Stimulated activated CD8-positive, alpha-beta memory T cell treated with anti-CD3 and anti-CD28 coated beads, Interleukin-15, amount 100 ng/mL, for 1 hour (primary cell): ENCODE measurements at places on chromosomes 2 and 18.

- DNase-seq = no peak
Measured at GRCh38 chr18:75049455-75049789, 159.5 kb downstream of the PTGR3 start.

DNA sequence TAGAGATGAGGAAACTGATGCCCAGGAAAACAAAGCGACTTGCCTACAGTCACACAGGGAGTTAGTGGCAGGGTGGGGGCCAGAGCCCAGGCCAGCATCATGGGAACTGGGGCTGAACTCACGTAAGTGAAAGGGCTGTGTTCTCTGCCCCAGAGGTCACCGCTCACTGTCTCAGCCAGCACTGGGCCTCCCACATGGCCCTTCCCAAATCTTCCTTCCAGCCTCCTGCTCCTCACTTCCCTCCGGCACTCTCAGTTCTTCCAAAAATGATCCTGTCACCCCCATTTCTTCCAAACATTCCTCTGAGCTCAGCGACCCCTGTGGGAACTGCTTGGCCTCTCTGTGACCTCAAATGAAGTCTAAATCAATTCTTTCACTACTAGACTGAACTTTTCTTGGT, 90.5 kb upstream of the TMEM247 start:
- no peak for DNase-seq

DNA sequence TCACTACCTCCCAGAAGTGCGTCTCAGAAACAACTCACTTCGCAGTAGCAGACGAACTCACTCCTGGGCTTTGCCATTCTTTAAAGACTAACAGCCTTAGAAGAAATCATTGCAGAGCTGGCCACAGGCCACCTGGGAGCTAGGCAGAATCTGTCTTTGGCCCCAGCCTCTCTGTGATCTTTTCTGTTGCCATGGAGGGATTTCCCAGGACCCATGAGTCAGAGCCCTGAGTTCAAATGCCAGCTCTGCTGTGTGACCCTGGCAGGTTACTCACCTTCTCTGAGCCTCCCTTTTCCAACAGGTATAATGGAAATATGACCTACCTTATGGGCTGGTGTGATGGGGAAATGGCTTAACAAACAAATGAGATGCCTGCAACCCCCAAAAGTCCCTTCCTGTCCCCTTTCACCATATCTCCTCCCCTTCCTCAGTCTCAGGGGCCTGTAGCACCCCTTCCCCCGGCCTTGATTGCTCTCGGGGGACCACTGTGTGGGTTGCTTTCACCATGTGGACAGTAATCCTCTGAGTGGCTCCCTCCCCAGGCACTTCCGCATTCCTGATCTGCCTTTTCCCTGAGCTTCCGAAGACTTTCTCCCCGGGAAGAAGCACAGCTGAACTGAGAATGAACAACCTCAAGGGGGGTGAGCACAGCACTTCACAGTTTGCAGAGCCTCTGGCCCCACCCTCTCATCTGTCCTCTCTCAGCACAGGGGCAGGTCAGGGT, 34.0 kb upstream of the SLC66A3 start:
- DNase-seq = no peak

DNA sequence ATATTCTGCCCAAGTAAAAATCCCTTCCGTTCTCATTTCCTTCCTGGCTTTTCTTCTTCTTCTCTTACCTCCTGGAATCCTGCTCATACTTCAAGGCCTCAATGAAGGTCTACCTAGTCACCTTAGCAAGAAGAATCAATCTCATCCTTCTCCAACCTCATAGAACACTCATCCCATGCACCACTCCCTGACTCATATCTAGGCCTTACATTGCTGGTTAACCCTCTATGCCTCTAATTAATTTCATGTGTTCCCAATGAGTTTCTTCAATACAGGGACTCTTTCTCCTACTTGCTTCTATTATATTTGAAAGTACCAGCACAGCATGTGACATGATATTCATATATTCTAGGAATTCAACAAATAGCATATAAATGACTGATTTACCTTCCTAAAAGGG, 63.0 kb downstream of the BCL11A start:
- no peak for DNase-seq

GRCh38 chr2:168432100-168432499, 24.0 kb upstream of the CERS6 start:
- DNase-seq = no peak

DNA sequence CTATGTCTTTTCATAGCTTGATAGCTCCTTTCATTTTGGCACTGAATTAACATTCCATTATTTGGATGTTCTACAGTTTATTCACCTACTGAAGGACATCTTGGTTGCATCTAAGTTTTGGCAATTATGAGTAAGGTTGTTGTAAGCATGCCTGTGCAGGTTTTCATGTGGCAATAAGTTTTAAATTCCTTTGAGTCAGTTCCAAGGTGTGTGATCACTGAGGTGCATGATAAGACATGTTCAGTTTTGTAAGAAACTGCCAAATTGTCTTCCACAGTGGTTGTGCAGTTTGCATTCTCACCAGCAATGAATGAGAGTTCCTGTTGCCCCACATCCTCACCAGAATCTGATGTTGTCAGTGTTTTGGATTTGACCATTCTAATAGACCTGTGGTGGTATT, 24.2 kb downstream of the XDH start:
- no peak for DNase-seq

DNA sequence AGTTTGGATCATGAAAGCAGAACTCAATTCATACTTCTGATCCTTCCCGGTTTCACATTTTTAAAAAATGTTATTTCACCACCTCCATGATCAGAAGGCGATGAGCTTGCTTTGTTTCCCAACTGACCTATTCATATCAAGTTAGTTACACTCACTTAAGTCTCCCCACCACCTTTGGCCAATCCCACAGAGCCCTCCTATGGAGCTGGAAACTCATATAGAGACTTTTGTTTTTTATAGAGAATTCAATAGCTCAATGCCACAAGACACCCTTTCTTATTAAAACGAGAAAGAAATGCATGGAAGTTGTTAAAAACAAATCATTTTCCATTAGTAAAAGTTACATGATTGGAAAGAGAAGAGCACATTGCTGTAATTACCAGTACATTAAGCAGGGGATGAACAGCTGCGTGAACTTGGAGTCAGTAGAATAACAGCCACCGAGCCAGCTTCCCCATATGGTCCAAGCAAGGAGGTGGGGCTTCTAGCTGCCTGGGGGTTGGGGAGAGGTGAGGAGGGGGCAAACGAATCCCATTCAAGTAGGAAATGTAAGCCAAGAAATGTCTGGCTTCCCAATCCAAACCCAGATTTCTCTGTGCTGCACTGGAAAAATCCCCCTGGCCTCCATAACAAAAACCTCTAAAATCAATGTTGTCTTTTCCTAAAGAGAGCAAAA, 614.5 kb downstream of the IRS1 start:
- no peak for DNase-seq

DNA sequence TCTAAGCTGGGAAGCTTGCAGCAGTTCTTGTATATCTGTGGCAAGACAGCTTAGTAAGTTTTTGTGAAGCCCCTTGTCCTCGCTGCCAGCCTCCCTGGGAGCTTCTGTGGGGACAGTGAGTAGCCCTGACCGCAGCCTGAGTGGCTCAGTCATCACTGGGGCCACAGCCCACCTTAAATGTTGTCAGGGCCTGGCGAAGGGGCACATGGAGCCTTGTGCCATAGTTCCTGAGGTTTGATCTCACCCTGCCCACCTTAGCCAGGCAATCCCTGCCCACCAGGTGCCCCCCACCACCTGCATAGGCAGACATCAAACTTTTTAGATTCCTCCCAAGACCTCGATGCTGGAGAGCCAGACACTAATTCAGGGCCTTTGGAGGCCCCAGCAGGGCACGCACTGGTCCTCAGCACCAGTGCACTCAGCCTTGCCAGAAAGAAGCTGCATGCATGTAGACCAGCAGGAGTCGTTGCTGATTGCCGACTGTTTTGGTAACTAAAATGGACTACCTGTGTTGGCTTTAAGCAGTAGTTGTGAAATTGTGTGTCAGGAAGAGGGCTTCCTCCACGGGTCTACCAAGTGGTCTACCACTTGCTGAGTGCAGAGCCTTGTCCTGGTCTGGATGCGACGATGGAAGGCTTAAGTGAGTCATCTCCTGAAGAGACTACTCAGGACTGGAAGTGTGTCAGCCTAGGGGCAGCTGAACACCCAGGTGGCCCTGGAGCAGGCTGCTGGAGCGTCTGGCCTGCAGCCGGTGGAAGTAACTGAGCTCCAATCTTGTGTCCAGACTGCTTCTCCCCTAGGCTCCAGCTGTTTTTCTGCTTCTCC, 233.1 kb downstream of the SEPTIN10 start:
- DNase-seq = no peak

DNA sequence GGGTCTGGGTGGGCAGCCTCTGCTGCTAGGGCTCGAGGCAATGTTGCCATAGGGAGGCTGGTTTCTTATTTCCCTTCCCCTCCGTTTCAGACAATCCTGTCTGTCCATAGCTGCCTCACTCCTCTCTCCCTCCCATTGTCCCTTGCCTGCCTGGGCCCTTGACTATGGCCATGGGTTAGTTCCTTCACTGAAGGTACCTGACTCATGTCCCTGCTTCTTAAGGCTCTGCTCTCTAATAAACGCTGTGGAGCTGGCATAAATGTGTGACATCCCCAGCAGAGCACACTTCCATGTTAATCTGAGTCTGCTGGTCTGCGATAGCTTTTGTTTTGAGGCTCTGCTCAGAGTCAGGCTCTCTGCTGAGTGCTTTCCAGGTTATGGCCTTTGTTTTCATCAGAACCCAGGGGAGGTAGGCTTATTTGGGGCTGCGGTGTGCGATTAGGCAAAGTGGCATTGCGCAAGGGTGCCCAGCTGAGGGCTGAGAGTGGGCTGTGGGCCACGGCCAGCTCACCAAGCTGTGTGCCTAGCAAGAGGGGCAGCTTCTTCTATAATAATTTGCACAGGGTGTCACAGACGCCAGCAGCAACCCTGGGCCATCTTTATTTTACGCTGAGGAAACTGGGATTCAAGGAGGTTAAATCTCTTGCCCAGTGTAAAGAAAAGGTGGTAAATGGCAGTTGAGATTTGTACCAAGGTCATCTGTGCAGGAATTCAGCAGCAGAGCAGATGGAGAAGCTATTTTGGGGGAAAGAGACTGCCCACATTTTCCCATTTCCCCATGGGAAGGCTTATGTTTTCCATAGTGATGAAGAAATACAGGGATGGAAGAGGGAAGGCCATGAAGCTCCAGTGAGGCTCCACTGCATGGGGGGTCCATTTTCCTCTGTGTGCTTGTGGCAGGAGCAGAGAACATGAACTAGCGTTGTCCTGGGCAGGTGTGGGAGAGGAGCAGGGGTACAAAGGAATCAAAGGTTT, 25.6 kb downstream of the MRPL33 start:
- no peak for DNase-seq

- DNase-seq = no peak
Measured at GRCh38 chr2:54773838-54774237, 50.4 kb downstream of the EML6 start.

DNA sequence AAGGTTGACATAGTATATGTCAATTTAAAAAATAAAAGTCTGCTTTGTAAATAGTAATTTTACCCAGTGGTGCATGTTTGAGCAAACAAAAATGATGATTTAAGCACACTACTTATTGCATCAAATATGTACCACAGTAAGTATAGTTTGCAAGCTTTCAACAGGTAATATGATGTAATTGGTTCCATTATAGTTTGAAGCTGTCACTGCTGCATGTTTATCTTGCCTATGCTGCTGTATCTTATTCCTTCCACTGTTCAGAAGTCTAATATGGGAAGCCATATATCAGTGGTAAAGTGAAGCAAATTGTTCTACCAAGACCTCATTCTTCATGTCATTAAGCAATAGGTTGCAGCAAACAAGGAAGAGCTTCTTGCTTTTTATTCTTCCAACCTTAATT, 78.6 kb upstream of the CSRNP3 start:
- no peak for DNase-seq

- DNase-seq = no peak
Measured at GRCh38 chr2:206275312-206276055, 1.0 kb downstream of the ZDBF2 start.

GRCh38 chr2:226979004-226979403, 143.2 kb downstream of the RHBDD1 start:
- no peak for DNase-seq

GRCh38 chr2:604385-604784, 72.8 kb downstream of the TMEM18 start:
- no peak for DNase-seq

- no peak for DNase-seq
Measured at GRCh38 chr2:227783404-227784138, 30.1 kb upstream of the CCL20 start.

DNA sequence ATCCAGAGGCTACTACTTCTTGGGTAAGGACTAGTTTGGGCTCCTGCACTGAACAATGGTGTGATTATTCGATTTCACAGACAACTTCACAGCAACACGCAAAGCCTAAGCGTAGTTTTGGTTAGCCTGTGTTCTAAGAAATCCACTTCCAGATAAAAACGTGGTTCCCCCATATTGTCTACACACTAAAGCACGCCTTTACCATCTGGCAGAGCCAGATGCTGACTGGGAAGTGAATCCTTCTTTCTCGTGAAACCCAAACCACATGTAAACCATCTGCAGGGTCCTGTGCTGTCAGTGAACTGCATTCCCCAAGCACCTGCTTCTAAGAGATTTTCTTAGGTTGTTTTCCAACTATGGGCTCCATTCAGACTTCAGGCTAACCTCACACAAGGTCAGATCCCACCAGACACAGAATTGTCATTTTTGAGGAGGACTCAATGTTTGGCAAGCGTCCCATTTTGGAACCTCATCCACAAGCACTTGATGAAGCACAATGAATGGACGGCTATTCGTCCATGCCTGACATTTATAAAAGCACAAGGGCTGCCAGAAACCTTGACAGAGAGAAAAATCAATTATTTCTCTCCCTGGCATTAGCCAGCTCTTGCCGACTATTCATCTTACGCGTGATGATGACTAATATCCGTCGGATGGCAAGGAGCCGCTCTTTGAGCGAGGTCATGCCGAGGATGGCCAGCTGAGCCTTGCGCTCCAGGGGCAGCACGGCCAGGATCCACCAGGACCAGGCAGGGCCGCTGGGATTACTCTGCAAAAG, 38.4 kb downstream of the LONRF2 start:
- DNase-seq = no peak

DNA sequence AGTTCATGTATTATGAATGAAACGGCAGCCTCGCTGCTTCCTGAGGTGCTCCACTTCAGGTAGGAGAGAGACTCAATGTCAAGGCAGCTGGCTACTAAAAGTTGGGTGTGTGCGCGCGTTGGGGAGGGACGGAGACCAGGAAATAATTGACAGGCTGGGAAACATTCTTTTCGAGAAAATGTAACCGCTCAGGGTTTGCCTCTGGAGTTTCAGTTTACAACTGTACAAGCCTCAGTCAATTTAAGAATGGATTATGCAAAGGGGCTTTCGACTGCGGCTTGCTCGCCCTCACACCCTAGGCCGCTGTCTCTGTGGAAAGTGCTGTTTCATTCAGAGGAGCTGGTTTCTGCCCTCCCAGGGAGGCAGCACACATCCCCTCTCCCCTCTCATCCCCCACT, 4.4 kb upstream of the SPRED2 start:
- DNase-seq = no peak
